ENCODE measurements at places on chromosomes 2 and 18. TPM values are rescaled to one million over a fixed set of nuclear protein-coding genes. Genes with fewer than 3 reads are reported as not detected.

DNA sequence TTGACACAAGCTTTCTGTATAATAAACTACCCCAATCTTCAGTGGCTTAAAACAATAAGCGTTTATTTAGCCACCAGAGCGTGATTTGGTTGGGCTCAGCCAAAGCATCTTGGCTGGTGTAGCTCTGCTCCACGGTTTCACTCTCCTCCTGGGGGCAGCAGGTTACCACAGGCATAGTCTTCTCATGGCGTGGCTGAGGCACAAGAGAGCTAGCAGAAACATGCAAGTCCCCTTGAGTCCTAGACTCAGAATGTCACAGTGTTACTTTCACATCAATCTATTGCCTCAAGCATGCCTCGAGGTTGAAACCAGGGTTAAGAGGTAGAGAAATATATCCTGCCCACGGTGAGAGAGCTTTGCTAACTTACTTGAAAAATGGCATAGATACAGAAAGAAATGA is 19.9 kb upstream of the SLC9A2 start:
- no peak overlapping the region for H3K4me3 ChIP-seq
- H3K36me3 ChIP-seq: no peaks in the 10 kb centered on the region
- no peak overlapping the region for H3K27ac ChIP-seq
- no peaks in the 10 kb centered on the region for H3K27me3 ChIP-seq

DNA sequence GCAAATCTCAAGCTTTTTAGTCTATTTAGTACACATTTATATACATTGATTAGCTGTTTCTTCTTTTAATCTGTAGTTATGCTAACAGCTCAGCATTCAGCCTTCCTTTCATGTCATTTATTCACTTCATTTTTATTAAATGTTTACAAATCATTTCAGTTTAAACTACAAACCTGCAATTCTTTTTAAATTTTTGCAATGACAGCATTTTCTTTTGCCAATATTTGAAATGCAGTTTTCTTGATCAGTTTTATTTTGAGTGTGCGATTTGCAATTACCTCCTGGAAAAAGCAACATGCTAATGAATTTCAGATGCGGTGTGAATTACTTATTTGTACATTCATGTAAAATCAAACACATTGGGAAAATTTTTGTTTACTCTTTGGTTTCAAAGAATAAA is 13.5 kb downstream of the EFEMP1 start:
- no peaks in the 10 kb centered on the region for H3K36me3 ChIP-seq
- no peak for DNase-seq
- H3K4me1 ChIP-seq: no peaks in the 10 kb centered on the region
- no peak overlapping the region for H3K4me3 ChIP-seq
- H3K27me3 ChIP-seq: no peaks in the 10 kb centered on the region

DNA sequence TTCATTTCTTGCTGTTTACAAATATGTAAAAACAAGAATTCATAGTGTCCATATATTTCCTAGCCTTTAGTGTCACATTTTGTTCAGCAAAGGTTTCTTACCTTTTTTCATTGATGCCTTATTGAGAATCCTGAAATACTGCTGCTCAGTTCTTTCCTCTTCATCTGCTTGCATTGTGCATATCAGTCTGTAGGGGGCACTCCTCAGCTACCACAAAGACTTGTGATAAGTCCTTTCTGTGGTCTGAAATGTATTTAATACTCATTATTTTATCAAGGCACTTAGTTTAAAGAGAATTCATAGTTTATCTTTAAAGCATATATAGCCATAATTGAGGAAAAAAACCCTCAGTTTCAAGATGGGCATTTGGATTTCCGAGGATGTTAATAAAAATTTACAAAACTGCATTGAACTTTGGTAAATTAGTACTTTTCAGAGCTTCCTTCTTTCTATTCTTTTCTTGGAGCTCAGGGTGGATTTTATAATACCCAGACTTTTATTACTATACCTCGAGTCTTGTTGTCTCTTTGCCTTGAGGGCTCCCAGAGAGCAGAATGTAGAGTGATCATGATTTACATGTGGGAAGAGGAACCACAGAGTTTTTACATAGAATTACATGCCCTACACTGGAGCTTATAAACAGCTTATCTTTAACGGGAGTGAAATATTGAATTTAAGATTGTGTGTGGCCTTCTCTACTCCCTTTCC is 570.1 kb downstream of the PLCL1 start:
- no peaks in the 10 kb centered on the region for H3K36me3 ChIP-seq
- no peak overlapping the region for H3K4me3 ChIP-seq
- no peaks in the 10 kb centered on the region for H3K4me1 ChIP-seq
- H3K27me3 ChIP-seq: no peaks in the 10 kb centered on the region

- no peak overlapping the region for H3K4me3 ChIP-seq
- DNase-seq: no peak
- peaks cover 3% of the 10 kb centered on the region for H3K27me3 ChIP-seq
- H3K4me1 ChIP-seq: no peaks in the 10 kb centered on the region
These were observed 546.8 kb downstream of the TNS1 start for GRCh38 chr2:217456016-217456415.

DNA sequence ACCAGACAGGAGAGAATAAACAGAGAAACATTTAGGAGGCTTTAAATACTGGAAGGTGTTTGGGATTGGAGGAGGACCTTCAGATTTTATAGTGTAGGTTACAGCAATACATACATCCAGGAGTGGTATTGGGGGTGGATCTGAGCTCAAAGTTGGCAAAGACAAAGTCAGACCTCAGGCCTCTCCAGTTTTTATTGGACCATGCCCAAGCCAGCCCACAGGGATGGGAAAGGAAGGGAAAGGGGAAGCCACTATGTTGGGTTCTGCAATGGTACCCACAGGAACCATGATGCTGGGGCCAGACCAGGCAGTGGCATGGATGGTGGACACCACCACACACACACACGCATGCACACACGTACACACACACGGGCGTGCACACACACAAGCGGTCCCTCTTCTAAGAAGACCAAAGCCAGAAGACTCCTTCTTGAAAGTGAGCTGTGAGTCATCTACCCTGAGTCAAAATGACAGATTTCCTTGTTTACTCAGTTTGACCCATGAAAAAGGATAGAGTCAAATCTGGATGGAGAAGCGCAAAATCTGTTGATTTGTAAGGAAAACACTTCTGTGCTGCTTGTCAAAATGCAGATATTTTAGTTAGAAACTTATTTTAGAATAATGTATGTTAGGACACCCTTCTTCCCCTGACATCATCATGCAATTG is 87.9 kb downstream of the TRABD2A start:
- H3K27me3 ChIP-seq: no peaks in the 10 kb centered on the region
- H3K36me3 ChIP-seq: no peaks in the 10 kb centered on the region
- no peaks in the 10 kb centered on the region for H3K4me1 ChIP-seq
- no peak for DNase-seq
- no peak overlapping the region for H3K27ac ChIP-seq

DNA sequence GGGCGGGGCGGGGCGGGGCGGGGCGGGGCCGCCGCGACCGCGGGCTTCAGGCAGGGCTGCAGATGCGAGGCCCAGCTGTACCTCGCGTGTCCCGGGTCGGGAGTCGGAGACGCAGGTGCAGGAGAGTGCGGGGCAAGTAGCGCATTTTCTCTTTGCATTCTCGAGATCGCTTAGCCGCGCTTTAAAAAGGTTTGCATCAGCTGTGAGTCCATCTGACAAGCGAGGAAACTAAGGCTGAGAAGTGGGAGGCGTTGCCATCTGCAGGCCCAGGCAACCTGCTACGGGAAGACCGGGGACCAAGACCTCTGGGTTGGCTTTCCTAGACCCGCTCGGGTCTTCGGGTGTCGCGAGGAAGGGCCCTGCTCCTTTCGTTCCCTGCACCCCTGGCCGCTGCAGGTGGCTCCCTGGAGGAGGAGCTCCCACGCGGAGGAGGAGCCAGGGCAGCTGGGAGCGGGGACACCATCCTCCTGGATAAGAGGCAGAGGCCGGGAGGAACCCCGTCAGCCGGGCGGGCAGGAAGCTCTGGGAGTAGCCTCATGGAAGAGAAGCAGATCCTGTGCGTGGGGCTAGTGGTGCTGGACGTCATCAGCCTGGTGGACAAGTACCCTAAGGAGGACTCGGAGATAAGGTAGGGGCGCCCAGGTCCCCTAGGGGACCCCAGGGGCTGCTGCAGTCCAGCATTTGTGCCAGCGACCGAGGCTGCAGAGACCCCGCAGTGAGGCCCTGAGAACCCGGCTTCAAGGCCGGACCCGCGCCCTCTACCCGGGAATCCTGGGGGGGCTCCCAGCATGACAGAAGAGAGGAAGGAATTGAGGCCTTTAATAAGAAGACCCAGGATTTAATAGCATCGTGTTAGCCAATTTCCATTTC is at the start of gene KHK:
KHK (plus strand) TSS at position 49 of the 870 bp plus-strand sequence; CDS start at position 537, 488 bp downstream.
- peak within 1 kb of the TSS; percentile 67 for H3K4me3 ChIP-seq
- H3K27ac ChIP-seq: peak within 1 kb of the TSS; percentile 75
- no peaks in the 10 kb centered on the region for H3K36me3 ChIP-seq
- DNase-seq: no peak

- no peak for DNase-seq
- H3K36me3 ChIP-seq: no peaks in the 10 kb centered on the region
- H3K4me3 ChIP-seq: no peak overlapping the region
- H3K27me3 ChIP-seq: no peaks in the 10 kb centered on the region
- no peak overlapping the region for H3K27ac ChIP-seq
These were observed 406.3 kb downstream of the CDH7 start for GRCh38 chr18:66156946-66157687.

GRCh38 chr2:10362096-10362897 is 59.6 kb downstream of the HPCAL1 start:
- no peaks in the 10 kb centered on the region for H3K4me1 ChIP-seq
- no peak overlapping the region for H3K27ac ChIP-seq
- DNase-seq: no peak
- H3K27me3 ChIP-seq: no peaks in the 10 kb centered on the region
- H3K4me3 ChIP-seq: no peak overlapping the region

GRCh38 chr2:190468814-190469569 is 60.8 kb downstream of the MFSD6 start:
- H3K36me3 ChIP-seq: no peaks in the 10 kb centered on the region
- H3K4me3 ChIP-seq: no peak overlapping the region

- H3K4me3 ChIP-seq: no peak overlapping the region
- H3K4me1 ChIP-seq: no peaks in the 10 kb centered on the region
- no peaks in the 10 kb centered on the region for H3K36me3 ChIP-seq
- DNase-seq: no peak
- no peak overlapping the region for H3K27ac ChIP-seq
These were observed 249.7 kb downstream of the GLI2 start for GRCh38 chr2:120985174-120985996.

DNA sequence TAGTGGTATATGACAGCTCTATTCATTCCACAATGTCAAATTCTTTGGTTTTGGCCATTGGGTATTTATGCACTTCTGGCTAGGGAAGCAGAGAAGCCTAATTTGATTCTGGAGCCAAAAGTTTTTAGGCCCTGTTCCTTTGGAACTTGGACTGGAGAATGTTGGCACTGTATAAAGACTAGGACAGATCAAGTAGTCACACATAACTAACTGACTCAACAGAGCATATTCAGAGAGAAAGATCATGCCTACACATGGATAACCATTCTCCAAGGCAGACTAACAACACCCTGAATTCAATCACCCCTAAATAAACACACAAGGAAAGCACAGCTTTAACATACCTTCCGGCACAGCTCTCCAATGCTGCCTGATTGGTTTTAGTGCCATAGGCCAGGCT is 62.9 kb downstream of the ARHGAP15 start:
- no peaks in the 10 kb centered on the region for H3K27me3 ChIP-seq
- H3K27ac ChIP-seq: no peak overlapping the region
- H3K4me3 ChIP-seq: no peak overlapping the region
- peaks cover 4% of the 10 kb centered on the region for H3K36me3 ChIP-seq

GRCh38 chr2:124039762-124040291 is 14.7 kb downstream of the CNTNAP5 start:
- no peaks in the 10 kb centered on the region for H3K36me3 ChIP-seq
- H3K4me3 ChIP-seq: no peak overlapping the region
- no peaks in the 10 kb centered on the region for H3K27me3 ChIP-seq

The IL36G gene
- total RNA-seq: not detected

The IL1R2 gene
- 1.4 TPM for total RNA-seq

All from CD8-positive, alpha-beta memory T cell (primary cell).